ENCODE measurements at places on chromosomes 2 and 18.

- DNase-seq = no peak
Observed at GRCh38 chr2:31324016-31324633, 90.2 kb downstream of the EHD3 start.

GRCh38 chr2:101540518-101540917, 65.6 kb upstream of the RFX8 start:
- DNase-seq = no peak

DNA sequence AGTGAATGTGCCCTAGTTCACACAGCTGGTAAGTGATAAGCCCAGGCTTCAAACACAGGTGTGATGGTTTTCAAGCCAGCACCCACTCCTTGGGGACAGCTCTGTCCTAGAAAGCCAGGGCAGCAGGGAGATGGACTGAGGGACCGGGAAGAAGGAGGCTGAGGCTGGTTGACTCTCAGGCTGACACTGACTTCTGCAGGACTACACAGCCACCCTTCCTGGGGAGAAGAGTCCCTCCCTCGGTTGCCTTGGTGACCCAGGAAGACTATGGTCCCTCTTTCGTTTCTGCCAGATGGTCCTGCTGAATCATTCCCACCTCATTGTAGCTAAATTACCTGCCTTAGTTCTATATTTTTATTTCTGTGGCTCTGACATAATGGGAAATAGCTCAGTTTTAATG, 11.3 kb upstream of the FSHR start:
- DNase-seq = no peak

DNA sequence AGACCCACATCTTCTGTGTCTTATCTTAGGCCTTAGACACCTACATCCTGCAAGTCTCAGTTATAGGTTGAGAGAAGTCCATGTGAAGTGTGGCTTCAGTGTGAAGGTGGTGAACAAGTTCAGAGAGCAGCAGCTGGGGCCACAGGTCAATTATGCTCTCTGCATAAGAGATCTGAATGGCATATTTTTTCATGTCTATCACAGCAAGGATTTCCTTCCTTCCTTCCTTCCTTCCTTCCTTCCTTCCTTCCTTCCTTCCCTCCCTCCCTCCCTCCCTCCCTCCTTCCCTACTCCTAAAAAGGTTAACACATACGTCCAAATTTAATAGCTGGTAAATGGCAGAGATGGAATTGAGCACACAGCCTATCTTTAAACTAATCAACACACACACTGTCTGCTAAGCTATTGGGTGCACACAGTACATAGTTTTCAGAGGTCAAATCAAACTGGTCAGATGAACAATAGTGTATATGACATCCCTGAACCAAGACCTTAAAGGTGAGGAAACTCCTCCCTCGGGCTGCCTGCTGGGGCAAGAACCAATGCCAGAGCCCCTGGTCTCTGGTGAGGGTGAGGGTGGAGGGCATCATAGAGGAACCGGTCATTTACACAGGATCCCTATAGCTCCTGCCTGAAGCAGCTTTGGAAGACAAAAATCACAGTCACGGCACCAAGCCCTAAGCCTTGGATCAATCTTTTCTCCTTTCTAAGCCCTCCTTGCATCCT, 240.9 kb downstream of the ICOS start:
- DNase-seq = no peak

DNA sequence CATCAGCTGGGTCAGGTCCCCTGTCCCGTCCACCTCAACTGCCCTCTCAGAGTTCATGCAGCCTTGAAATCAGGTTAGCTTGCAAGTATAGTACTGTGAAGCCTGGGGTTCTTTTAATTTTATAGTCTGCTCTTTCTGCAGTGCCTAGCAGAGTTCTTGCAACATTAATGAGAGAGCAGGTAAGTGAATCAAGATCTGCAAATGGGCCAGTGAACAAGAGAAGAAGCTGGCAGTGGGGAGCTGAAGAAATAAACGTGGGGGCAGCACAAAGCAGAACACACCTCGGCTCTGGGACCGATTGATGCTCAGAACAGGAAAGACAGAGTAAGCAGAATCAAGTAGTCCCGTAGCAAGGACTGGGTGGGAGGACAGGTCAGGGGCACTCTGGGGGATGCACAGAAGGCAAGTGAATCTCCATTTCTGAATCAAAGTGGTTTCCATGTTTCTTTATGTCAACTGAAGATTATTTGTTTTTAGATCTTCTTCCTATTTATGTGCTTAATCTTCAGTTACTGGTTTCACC, 675.5 kb downstream of the RNF144A start:
- no peak for DNase-seq
